ENCODE measurements at places on chromosomes 1 and 21.
A peak's percentile ranks its signal among the peaks of the same experiment; 100 is the strongest.

GRCh38 chr1:150162862-150163706 is 13.4 kb downstream of the PLEKHO1 start:
- peak; percentile 99 for DNase-seq

DNA sequence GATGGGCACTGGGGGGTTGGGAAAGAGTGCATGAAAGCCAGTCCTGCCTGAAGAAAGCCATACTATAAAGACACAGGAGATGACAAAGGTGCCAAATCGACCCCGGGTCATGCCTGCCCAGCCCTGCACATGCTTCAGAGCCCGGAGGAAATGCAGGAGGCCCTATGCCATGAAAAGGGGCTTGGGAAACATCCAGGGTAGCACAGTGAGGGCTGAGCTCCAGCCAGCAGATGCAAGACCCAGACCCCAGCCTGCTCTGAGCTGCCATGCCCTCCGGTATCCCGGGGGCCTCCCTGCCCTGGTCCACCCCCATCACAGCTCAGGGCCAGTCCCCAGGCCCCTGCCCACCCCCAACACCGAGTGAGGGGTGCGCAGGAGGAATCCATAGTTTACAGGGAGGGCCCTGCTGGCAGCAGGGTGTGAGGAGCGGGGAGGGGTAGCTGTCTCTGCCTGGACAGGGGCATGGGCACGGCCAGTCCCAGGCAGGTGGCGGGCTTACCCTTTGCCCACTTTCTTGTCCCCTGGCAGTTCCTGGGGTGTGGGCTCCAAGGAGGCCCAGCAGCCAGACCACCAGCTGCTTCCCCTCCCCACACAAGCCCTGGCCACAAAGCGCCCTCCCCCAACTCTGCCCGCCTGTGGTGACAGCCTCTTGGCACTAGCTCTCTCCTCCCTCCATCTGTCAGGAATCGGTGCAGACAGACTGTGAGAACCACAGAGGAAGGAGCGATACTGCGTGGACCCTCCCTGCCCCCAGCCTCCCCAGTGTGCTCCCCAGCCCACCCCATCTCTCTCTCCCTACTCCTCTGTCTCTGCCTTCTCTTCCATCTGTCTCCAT is 16.8 kb downstream of the LRP8 start:
- no peak for DNase-seq

GRCh38 chr1:4393191-4393590 is 261.2 kb upstream of the AJAP1 start:
- no peak for DNase-seq

DNA sequence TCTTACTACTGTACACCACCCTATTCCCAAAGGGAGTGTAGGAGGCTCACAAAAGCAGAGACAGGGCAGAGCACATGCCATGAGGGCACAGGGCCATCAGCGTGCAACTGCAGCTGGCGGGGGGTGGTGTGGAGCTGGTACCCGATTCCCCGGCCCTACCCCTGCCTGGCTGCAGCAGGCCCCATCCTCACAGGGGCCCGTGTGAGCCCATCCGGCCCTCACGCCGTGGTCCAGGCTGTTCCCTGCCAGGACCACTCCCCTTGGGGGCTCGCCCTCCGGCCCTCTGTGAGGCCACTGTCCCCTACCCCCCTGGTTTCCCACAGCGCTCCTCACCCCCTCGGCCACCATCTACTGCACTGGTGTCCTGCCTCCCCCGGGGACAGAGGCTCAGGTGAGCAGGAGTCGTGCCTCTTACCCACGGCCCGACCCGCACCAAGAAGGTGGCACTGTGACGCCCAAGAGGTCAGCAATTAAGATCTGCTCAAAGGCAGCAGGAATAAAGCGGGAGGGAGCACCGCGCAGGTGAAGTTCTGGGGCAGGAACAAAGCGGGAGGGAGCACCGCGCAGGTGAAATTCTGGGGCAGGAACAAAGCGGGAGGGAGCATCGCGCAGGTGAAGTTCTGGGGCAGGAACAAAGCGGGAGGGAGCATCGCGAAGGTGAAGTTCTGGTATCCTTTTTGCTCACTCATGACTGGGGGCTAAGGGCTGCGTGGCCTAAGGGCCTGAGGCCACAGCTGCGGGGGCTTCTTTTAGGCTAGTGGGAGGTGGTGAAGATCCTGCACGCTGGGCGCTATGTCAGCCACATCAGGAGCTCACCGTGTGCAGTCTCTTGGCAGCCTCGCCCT is 3.9 kb downstream of the POFUT2 start:
- no peak for DNase-seq

- no peak for DNase-seq
These were observed 112.6 kb downstream of the NOS1AP start for GRCh38 chr1:162182090-162182489.

GRCh38 chr1:215076322-215076721 is 6.2 kb upstream of the KCNK2 start:
- DNase-seq = no peak

DNA sequence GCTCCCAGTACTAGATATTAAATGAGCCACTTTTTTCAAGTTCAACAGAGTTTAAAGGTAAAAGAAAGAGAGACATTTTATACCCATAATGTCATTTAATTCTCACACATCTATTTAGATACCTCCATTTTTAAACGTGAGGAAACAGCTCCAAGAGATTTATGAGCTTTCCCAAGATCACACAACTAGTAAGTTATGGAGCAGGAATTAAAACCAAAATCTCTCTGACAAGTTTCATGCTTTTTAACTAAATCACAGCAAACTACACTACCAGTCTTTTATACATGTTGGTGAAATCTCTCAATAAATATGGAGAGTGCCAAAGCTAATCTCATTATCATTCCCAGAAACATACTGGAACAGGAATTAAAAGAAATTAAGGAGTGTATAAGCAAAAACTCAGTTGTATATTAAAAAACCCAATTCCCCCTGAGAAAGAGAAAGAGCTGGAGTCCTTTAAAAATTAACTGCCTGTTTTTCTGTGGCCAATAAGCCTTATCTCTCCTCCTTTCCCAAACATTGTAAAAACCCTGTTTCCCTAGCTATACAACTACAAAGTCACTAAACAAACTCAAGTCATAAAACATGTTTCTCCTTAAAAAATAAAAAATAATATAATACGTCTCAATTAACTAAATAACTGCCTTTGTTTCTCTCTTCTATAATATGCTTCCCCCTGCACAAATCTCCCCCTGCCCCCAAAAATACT is 26.7 kb upstream of the THEM4 start:
- no peak for DNase-seq

DNA sequence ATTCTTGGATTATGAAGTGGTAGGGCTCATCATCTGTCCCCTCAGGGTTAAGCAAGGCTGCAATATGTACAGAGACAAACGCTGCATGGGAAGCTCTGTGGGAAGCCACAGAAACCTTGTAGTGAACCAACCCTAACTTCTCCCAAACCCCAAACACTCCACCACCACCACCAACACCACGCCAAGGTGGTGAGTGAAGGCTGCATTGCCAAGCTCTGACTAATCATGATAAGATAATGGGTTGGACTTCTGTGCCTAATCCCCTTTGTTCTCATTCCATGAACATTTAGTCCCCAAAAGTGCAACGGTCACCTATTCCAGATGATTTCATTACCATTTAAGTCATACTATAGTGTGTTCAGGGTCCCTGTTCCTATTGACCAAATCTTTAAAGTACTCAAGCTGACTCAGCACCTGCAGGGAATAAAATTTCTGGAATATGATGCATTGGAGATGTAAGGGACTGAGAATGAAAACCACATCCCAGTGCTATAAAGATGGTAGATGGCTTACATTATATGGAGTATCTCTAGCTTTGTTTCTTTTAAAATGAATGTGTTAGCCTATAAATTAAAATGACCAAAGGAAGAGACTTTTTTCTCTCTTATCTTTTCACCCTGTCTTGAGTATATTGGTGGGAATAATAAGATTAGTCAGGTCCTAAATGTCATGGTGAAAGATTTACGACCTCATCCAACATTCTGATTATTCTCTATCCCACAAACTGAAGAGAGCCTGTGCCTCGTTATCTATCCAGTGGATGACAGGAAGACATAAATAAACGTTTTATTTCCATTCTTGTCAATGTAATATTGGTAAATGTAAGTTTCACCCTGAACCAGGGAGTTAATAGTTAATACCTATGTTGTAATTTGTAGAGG is 22.6 kb upstream of the PLD5 start:
- DNase-seq = no peak

DNA sequence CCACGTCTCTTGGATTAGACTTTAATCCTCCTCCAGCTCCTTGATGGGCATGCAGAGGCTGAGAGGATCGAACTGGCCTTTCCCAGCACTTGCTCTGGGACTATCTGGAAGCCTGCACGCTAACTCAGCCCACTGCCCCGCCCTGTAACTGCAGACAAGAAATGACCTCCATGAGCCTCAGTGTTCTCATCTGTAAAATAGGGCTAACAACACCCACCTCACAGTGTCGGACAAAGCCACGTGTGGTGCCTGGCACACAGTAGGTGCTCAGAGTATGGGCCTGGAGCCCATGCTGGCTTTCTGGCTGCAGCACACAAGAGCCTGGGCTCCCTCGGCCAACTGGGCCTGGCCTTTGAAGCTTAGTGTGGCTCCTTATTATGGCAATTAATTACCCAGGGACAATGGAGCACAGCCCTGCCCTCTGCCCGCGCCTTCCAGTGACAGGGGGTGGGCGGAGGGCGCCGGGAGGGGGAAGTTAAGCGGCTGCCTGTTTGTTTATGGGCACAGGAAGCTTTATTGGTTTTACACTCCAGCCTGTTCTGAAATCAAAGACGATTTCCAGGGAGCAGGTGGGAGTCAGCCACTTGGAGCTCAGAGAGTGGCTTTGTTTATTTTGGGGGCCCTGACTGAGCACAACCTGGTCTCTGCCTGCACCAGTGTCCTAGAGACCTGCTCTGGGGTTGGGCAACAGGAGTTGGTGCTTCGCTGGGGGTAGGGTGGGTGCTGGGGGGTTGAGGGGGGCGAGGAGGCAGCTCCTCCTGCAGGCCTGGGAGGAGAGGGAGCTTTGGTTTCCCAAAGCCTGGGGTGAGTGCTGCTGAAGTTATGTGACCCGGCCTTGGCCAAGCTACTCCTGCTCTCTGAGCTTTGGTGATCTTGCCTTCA is 31.0 kb downstream of the PAX7 start:
- DNase-seq = no peak
